Fibroblast of skin of scalp (primary cell): ENCODE measurements at places on chromosomes 7 and 10.

DNA sequence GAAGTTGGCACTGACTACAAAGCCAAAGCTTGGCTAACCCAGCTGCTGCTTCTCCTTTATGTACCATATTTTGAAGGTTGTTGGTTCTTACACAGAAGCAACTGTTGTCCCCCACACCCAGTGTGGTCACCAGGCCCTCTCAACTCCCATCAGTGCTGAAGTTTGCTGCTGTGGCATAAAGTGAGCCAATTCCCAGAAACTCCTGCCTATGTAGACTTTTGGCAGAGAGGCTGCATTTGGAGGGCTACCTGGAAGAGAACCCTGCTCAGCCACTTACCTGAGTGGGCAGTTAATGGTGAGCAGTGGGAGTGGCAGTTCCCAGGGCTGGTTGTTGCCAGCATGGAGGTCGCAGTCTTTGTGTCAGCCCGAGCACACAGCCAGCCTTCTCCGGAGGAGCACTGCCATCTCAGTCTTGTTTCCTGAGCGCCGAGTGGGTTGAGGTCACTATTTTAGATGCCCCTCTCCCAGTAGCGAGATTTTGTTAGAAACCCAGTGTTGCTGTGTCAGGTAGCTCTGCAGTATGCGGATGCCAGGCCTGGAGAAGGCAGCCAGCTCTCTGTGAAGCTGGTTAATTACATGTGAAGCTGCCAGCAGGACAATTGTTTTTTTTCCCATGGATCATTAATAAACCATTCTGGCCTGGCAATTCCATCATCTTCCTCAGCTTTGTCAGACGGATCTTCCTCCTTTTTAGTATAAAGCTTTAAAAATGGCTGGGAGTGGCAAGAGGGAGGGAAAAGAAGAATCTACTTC lies 24.5 kb downstream of the LRRC4 start:
- no peak for DNase-seq

GRCh38 chr10:89215511-89215910 lies 8.4 kb upstream of the CH25H start:
- DNase-seq, result no peak

DNA sequence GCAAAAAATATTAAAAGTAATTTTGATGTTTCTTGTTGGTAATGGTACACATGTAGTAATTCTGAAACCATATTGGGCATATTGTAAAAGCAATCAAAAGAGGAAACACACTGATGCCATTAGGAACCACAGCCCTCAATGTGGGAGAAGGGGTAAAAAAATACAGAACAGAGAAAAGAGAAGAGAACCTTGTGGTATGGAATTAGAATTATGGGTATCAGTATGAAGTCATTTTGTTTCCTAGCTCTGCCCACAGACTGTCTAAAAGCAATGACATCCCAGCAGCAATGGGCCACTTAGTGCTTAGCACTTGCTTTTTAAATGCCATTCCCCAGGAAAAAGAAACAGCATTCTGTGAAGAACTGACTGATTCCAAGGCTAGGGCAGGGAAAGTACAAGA lies 61.5 kb downstream of the CPVL start:
- DNase-seq, result no peak

DNA sequence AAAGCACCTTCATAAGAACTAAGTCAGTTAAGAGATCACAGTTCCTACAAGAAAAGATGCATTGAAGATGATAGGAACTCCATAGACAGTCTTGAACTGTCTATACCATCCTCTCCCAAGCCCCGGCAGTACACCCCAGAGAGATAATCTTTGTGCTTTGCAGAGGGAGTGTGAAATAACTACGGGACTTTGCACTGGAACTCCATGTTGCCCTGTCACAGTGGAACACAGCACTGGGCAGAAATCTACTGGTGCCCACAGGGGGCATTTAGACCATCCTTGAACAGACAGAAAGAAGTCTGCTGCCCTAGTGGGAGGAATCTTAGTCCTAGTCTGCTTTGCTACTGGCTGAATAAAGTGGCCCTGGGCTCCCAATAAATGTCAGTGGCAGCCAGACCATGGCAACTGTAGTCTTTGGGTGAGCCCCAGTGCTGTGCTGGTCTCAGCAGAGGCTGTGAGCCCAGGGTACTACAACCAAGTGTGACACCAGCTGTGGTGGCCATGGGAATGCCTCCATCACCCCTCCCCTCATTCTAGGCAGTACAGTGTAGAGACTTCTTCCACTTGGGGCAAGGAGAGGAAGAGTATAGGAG lies 107.7 kb upstream of the TMEM168 start:
- DNase-seq, result no peak

DNA sequence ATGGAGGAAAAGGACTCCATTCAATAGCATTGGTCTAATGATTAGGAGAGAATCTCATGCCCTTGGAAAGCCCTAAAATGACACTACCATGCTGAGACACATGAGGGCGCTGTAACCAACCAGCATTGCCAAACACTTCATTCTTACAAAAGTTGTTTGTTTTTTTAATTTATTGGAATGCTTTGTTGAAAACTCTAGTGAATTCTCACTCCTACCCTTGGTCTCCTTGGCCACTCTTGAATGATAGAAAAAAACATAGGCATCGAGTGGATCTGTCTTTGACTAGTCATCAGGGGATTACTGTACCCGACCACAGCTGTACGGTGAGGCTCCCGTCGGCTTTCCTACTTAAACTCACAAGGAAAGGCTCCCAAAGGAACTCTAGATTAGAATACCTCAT lies 29.3 kb upstream of the ADD3 start:
- DNase-seq, result peak; percentile 83

DNA sequence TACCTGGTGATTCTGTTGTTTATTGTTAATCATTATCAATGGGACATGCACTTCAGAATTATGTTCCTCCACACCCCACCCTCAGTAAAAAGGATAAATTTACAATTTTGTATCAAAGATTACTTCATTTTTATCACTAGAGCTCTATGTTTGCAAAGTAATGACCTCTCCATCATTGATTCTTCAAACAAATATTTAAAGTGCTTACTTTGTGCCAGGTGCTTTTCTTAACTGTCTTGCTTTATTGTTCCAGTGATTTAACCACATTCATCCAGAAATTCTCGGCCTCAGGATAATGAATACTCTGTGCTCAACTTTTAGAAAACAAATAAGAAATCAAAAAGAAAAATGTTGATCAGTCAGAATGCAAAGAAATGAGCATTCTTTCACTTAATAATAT lies 144.9 kb upstream of the FOXP2 start:
- no peak for DNase-seq

DNA sequence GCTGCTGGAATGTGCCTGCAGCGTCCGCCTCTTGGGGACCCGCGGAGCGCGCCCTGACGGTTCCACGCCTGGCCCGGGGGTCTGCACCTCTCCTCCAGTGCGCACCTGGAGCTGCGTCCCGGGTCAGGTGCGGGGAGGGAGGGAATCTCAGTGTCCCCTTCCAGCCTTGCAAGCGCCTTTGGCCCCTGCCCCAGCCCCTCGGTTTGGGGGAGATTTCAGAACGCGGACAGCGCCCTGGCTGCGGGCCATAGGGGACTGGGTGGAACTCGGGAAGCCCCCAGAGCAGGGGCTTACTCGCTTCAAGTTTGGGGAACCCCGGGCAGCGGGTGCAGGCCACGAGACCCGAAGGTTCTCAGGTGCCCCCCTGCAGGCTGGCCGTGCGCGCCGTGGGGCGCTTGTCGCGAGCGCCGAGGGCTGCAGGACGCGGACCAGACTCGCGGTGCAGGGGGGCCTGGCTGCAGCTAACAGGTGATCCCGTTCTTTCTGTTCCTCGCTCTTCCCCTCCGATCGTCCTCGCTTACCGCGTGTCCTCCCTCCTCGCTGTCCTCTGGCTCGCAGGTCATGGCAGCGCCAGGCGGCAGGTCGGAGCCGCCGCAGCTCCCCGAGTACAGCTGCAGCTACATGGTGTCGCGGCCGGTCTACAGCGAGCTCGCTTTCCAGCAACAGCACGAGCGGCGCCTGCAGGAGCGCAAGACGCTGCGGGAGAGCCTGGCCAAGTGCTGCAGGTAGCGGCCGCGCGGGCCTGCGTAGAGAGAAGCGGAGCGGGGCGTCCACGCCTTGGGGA lies 645 bp downstream of the SLC26A4 start:
- peak; percentile 30 for DNase-seq

- peak; percentile 32 for DNase-seq
Observed at GRCh38 chr7:44973610-44974401, 5.0 kb downstream of the MYO1G start.

GRCh38 chr10:59176241-59177030 lies at the start of gene PHYHIPL:
Gene PHYHIPL, plus strand, starts transcription at chr10:59176643. Its CDS starts 211 bp downstream, at chr10:59176854.
- peak; percentile 1 for DNase-seq
